ENCODE measurements at places on chromosomes 5 and 9.

DNA sequence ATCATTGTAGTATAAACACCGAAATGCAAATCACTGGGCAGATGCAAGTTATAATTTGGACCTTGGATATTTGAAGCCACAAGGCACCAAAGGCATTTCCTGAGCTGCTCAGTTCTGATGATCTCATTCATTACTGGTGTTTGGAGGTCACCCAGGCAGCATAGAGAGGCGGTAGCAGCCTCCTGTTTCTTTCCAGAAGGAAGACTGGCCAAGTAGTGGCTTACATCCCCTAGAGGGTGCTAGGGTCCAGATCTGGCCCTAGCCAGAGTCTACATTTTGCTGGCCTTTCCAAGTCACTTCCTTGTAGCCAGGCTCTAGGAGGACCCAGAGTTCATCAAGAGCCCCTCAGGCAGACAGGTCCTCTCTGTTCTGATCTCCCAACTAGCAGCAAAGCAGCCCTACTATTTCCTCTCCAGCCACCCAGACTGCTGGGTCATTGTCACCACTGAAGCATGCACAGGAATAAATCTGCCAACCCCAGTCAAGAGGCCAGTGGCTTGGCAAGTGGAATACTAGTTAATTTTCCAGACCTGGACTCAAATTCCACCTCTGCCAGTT is 33.4 kb upstream of the TTC1 start:
- DNase-seq: peak; percentile 95

- DNase-seq: peak; percentile 87
These were observed 70.8 kb upstream of the CDKN2B start for GRCh38 chr9:22079873-22080341.

DNA sequence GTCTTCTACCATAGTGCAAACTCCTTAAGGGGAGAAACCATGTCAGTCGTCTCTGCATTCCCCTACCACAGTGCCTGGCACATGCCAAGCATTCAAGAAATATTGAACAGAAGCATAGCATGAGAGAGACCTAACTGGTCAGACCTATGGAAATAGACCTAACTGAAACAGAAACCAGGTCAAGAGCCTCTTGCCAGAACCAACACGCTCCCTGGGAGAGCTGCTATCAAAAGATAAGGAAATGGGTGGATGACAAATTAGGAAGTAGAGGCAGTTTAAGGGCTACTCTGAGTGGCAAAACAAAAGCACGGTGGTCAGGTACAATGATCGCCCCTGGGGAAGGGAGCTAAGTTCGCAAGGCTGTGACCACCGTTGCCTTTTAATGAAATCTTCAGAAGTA is 66.0 kb upstream of the SMIM15 start:
- no peak for DNase-seq

DNA sequence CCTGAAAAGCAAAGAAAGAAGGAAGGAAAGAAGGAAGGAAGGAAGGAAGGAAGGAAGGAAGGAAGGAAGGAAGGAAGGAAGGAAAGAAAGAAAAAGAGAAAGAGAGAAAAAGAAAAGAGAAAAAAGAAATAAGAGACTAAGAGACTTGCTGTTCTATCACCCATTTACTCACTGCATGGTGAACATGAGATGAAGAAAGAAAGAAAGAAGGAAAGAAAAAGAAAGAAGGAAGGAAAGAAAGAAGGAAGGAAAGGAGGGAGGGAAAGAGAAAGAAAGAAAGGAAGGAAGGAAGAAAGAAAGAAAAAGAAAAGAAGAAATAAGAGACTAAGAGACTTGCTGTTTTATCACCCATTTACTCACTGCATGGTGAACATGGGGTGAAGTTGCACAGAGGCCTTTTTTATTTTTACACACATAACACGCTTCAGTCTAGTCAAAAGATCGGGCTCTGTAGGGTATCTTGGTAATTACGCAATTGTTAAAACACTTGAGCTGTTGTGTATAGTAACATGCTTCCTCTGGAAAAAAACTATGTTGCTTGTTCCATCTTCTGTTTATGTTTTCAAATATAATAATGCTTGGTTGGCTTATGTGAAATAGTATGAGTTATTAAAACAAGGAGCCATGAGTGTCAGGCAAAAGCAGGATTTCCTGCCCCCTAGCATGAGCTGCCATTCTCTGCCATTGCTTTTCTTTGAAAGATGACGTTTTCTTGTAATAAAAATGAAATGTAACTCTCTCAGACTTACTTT is 119.3 kb upstream of the ZNF608 start:
- DNase-seq: no peak

- DNase-seq: no peak
These were observed 23.6 kb downstream of the CKMT2 start for GRCh38 chr5:81256766-81257165.

- DNase-seq: no peak
These were observed 16.0 kb upstream of the RGS7BP start for GRCh38 chr5:64489857-64490256.

DNA sequence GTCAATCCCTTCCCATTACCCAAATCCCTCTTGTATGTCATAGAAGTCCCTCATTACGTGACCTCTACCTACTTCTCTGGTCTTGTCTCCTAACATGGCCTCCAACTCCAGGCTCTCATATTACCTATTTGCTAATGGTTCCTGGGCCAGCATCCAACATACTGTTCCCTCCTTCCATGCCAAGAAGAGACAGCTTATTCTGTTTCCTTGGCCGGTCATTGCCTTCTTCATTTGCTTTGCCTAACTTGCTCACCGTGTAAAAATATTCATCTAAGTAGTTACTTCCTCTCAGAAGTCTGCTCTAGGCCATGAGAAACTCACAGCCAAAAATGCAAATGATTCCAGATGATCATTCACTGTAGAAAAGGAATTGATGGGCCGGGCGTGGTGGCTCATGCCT is 8.9 kb upstream of the IL6ST start:
- DNase-seq: peak; percentile 42

GRCh38 chr5:1185629-1186350 is 15.6 kb upstream of the SLC6A19 start:
- DNase-seq: no peak

DNA sequence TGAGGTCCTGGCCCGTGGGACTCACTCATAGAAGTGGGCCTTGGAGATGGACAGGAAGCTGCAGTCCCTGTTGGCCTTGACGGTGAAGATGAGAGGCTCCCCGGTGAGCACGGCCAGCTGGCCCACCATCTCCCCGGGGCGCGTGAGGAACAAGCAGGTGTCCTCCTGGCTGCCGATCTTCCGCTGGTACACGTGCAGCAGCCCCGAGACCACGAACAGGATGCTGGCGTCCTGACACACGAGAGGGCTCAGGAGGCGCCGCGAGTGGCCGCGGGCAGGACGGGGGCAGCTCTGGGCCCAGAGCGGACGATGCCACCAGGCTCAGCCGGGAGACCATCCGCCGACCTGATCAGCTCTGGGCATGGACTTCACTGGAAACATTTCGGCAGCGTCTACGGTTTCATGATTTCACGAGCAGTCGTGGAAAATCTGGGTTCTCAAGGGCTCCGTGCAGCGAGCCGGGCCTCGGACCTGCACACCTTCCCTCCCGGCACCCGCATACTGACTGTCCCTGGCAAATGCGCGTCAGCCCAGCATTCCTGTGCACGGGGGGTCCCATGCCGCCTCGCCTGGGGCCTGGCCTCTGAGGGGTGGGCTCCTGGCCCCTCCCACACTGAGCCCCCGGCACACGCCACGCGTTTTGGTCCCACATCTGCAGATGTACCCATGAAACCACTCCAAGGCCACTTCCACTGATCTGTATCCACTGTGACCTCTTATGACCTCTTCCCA is 41.7 kb upstream of the NSMF start:
- no peak for DNase-seq

- DNase-seq: peak; percentile 16
These were observed 1503.0 kb downstream of the EFNA5 start for GRCh38 chr5:106167766-106168165.

- DNase-seq: no peak
These were observed 74.1 kb upstream of the SH3PXD2B start for GRCh38 chr5:172528440-172528839.

GRCh38 chr5:10831419-10831818 is 70.4 kb upstream of the DAP start:
- DNase-seq: peak; percentile 80

DNA sequence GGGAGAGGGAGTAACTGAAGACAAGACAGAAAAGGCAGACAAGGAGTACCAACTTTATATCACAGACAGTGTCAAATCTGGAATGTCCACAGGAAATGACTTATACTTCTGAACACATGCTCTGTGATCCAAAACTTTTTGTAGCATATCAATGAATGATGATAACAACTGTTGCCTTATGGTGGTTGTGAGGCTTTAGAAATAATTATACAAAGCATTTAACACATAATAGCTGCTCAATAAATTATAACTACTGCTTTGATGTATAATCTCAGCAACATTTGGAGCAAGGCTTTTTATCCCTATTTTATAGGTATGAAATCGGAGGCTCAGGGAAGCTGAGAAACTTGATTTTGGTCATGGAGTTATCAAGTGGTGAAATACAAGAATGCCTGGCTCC is 3.3 kb upstream of the ASTN2 start:
- no peak for DNase-seq

GRCh38 chr5:124708086-124708485 is 38.4 kb downstream of the ZNF608 start:
- no peak for DNase-seq

DNA sequence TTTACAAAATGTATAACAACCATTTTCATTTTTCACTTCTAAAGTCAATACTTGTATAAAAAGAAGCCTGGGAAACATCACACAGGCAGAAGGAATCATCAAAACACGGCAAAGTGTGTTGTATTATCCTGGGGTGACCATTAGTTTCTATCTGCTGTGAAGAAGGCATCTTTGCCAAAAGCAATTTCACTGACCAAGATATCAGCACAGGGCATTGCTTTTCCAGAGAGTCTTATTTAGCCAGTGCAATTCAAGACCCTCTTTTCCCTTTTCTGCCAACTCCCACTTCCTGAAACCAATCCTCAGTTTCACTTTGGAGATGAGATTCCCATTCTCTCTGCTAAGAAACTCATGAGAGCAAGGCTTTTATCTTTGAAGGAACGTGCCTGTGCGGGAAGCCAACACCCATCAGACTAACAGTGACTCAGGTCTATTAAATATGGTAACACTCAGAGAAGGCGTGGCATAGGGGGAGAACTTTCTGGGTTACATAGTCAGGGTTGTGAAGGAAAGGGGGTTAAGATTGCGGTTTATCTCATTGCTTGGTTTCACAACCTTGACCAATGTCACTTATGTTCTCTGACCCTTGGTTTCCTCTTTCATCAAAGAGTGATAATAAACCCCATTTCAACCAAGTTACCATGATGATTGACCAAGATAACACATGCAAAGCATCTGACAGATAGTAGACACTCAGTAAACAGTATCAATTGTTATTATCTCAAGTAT is 666.9 kb upstream of the KLF4 start:
- DNase-seq: no peak
